Stimulated activated CD4-positive, alpha-beta T cell treated with anti-CD3 and anti-CD28 coated beads, TNF-alpha, amount 100 ng/mL, for 1 hour (primary cell): ENCODE measurements at places on chromosomes 7 and 10.

- no peak for DNase-seq
Observed at GRCh38 chr7:151129117-151129959, 38.2 kb downstream of the GBX1 start.

DNA sequence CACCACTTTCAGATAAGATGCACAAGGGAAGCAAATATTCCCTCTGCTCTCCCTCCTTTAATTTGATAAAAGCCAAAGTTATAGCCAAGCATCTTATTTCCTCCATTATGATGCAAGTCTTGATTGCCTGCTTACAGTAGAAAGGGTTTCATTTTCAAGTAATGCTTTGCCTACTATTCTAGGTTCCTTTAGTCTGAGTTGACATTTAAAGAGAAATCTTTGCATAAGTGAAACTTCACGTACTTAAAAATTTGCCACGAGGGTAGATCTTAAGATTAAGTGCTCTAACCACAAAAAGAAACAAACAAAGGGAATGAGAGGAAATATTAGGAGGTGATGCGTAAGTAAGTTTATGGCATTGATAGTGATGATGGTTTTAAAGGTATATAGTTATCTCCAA, 78.1 kb upstream of the VWDE start:
- no peak for DNase-seq

GRCh38 chr7:30193336-30193943, 58.7 kb downstream of the MTURN start:
- DNase-seq: no peak

DNA sequence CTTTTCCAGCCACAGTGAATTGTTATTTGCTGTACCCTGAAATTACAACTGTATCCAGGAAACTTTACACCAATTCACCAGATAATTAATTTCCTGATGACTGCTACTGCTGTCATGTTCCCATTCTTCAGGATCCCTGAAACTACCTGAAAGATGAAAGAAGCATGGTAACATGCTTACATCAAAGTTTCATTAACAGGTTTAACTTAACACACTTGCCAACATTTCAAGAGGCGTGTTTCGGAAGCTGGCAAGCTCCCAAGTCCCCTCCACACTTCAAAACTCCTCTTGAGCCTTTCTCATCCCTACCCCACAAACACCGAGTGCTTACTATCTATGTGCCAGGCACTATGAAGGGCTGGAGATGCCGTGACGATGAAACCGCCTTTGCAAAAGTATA, 88.6 kb downstream of the MPP7 start:
- DNase-seq: no peak

GRCh38 chr7:47153576-47153975, 428.3 kb downstream of the TNS3 start:
- no peak for DNase-seq

GRCh38 chr10:12709000-12709401, 292.5 kb downstream of the CCDC3 start:
- no peak for DNase-seq

- no peak for DNase-seq
Observed at GRCh38 chr10:554182-554848, 135.2 kb downstream of the DIP2C start.

- no peak for DNase-seq
Observed at GRCh38 chr10:75401569-75402485, at the start of gene ZNF503. Gene ZNF503, minus strand, starts transcription at chr10:75401764. Its CDS starts 345 bp downstream, at chr10:75401419.

- no peak for DNase-seq
Observed at GRCh38 chr10:30868611-30869010, 163.1 kb downstream of the ZNF438 start.

DNA sequence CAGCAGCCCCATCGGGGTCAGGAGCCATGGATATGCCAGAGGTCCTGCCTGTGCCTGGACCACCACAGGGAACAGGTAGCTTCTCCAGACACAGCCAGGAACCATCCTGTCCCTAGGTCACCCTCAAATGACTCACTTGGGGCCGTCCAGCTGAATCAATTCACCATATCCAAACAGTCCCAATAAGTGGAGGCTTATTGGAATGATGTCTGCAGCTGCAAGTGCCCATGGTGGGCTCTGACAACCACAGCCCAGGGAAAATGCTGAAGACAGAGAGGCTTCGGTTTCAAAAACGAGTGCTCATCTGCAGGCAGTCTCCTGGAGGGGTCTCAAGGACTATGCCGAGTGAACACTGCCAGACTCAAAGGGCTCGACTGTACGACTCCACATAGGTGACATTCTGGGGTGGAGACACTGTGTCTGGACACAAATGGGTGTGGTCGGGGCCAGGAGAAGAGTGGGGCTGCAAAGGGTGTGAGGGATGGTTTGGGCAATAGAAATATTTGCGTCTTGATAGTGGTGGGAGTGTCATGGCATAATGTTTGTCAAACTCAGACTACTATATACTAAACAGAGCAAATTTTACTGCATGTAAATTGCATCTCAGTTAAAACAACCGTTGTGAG, 204.8 kb downstream of the TNS3 start:
- DNase-seq: no peak

DNA sequence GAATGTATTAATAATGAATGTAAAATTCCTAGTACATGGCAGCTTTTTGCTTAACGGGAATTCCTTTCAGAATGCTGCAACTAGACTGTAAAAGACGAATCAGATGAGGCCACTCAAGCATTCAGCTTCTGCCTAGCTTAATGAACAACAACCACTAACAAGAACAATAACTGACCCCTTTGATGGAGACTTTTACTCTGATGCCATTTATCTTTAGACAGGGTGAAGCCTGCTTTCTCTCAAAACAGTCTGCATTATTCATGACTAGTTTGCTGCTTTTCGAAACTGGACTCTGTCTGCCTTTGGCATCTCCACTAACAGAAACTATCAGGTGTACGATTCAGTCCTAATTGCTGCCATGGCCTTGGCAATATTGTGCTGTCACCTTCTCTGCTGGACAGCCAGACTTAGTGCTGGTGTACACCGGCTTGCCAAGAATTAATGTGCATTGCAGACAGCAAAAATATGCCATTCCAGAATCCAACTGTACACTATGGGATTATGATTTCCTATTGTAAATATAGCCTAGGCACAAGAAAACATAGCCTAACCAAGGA, 295.5 kb upstream of the CDC14C start:
- no peak for DNase-seq
